ENCODE measurements at places on chromosomes 2 and 18.

GRCh38 chr2:230868161-230868946 lies 3.6 kb downstream of the ITM2C start:
- no peak for DNase-seq

- DNase-seq, result peak; percentile 79
Observed at GRCh38 chr18:10353791-10354190, 100.6 kb upstream of the APCDD1 start.

GRCh38 chr18:3671176-3671575 lies 221.2 kb downstream of the TGIF1 start:
- DNase-seq, result peak; percentile 37

DNA sequence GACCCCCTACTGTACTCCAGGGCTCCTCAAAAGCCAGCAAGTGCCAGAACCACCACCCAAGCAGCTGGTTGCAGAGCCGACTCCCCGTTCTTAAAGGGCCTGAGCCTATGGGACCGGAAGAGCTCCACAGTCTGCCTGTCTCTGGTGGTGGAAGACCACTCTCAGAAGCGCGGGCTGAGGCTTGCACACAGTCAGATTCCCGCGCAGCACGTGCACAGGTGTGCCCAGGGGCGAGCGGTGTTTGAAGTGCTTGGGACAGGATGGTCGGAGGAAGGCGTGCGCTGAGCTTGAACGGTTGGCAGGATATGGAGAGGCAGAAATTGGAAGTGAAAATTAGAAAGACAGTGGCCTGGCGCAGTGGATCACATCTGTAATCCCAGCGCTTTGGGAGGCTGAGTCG lies 64.8 kb downstream of the CYP26B1 start:
- no peak for DNase-seq

- no peak for DNase-seq
Observed at GRCh38 chr18:604771-605170, 8.0 kb downstream of the CLUL1 start.

Data from fibroblast of villous mesenchyme (primary cell).